ENCODE measurements at places on chromosomes 1 and 21. TPM values are rescaled to one million over a fixed set of nuclear protein-coding genes. Genes with fewer than 3 reads are reported as not detected.

GRCh38 chr21:43740497-43741156, 21.7 kb downstream of the PDXK start:
- peaks cover 41% of the 10 kb centered on the region for H3K36me3 ChIP-seq
- H3K4me3 ChIP-seq = no peak overlapping the region
- no peaks in the 10 kb centered on the region for H3K4me1 ChIP-seq
- DNase-seq = no peak

The MAP3K21 gene
- 0.18 TPM for total RNA-seq

DNA sequence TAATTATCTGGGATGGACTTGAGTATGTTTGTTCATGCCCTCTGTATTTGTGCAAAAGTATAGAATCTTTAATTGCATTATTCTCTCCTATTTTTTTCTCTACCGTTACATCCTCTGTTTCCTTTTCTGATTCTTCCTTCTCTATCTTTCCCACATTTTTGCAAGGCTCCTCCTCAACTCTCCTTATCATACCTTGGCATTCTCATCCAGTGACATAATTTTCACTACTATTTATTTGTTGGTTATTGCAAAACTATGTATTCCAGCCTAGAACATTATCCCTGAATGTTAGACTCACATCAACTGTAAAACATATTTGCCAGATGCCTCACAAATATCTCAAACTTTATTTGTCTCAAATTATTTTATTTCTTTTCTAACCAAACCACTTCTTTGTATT, 381.9 kb downstream of the COL11A1 start:
- H3K4me1 ChIP-seq = no peaks in the 10 kb centered on the region
- H3K27ac ChIP-seq = no peak overlapping the region
- no peaks in the 10 kb centered on the region for H3K36me3 ChIP-seq

DNA sequence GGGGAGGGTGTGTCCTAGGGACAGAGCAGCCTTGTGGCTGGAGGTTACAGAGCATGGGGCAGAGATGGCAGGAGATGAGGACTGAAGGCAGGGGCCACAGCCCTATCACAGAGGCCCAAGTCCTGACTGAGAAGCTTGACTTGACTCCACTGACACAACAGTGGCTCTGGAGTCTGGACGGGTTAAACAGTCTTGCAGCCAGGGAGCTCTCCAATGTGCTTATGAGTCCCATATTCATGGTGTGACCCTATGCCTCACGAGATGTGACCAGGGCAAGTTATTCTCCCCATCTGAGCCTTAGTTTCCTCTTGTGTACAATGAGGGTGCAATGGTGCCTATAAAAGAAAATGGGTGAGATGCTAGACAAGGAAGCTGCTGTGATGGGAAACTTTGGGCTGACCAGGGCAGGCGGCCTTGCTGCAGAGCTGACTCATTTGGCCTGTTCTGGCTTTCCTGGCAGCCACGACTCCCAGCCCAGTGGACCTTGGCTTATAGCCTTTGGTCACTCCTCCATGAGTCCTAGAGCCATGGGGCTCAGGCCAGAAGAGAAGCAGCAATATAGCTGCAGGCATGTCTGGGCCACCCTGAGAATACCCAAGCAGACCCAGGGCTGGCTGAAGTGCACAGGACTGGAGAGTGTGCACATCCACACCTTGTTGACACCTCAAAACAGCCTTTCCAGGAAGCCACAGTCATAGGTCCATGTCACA, 2.8 kb upstream of the TTC22 start:
- no peaks in the 10 kb centered on the region for H3K36me3 ChIP-seq
- peak; percentile 26 for DNase-seq
- no peak overlapping the region for H3K27ac ChIP-seq
- no peaks in the 10 kb centered on the region for H3K4me1 ChIP-seq
- H3K27me3 ChIP-seq = peaks cover 35% of the 10 kb centered on the region
- H3K4me3 ChIP-seq = no peak overlapping the region

- peak; percentile 60 for DNase-seq
- no peaks in the 10 kb centered on the region for H3K36me3 ChIP-seq
- peak overlapping the region; percentile 7 for H3K27ac ChIP-seq
- no peaks in the 10 kb centered on the region for H3K27me3 ChIP-seq
Measured at GRCh38 chr1:55284856-55285255, 69.7 kb upstream of the USP24 start.

- H3K27ac ChIP-seq = no peak overlapping the region
- no peaks in the 10 kb centered on the region for H3K27me3 ChIP-seq
- H3K4me3 ChIP-seq = no peak overlapping the region
- peak; percentile 37 for DNase-seq
- no peaks in the 10 kb centered on the region for H3K36me3 ChIP-seq
Measured at GRCh38 chr1:232579958-232580941, 49.7 kb downstream of the SIPA1L2 start.

The TRAF3IP3 gene
- total RNA-seq = not detected

The LIN28A gene
- not detected for total RNA-seq

The DIRAS3 gene
- 8.6 TPM for total RNA-seq

DNA sequence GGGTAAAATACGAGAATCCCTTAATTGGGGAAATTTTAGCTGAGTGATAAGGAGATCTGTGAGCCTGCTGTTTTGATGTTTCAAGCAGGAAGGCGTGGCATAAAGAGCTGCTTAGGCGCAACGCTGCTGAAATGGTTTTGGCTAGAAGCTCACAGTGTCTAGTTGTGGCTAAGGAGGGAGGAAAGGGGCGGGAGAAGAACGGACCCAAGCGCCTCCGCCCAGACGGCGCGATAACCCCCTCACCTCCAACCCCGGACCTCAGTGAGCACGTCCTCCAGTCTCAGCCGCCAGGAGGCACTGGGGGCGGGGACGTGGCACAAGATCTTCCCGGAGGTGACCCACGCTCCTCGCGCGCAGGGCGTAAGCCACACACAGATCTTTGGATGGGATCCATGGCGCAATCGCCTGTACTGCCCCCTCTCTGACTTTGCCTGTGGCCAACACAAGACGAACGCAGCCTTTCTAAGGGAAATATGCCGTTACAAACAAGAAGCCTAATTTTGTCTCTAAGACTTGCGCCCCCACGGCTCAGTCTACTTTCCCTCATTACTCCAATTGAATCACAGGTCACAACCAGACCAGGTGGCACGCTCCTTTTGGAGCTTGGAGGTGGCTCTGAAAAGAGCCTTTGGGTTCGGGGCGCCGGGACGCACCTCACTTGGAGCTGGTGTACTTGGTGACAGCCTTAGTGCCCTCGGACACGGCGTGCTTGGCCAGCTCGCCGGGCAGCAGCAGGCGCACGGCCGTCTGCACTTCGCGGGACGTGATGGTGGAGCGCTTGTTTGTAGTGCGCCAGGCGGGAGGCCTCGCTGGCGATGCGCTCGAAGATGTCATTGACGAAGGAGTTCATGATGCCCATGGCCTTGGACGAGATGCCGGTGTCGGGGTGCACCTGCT, 23.4 kb upstream of the RNF187 start:
- no peaks in the 10 kb centered on the region for H3K36me3 ChIP-seq
- peaks cover 19% of the 10 kb centered on the region for H3K27me3 ChIP-seq
- peaks cover 2% of the 10 kb centered on the region for H3K4me1 ChIP-seq

DNA sequence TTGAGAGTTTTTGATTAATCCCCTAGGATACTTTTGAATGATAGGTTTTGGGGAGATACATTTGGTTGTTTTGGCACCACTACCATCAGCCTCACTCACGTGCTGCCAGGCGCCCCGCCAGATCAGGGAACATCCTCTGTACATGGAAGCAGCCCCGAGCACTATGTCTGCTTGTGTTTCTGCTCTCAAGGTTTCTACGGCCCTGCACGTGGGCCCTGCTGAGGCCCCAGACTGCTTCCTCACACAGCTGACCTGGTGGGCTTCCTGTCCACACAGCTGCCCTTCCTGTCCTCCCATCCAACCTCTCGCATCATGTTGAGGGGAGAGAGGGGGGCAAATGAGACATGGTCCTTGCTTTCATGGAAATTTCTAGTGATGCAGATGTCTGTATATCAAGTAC, 20.0 kb downstream of the ADARB1 start:
- no peaks in the 10 kb centered on the region for H3K27me3 ChIP-seq
- peaks cover 16% of the 10 kb centered on the region for H3K4me1 ChIP-seq
- peaks cover 31% of the 10 kb centered on the region for H3K36me3 ChIP-seq

DNA sequence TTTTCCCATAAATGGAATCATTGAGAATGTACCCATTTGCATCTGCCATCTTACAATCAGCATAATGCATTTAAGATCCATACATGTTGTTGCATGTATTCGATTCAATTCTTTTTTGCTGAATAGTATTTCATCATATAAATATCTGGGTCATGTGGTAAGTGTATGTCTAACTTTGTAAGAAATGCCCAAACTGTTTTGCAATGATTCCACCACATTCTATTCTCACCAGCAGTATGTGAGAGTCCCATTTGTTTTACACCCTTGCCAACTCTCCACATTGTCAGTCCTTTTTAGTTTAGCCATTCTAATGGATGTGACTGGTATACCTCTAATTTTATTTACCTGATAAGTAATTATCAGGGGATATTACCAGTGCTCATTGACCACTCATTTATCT, 115.8 kb upstream of the PBX1 start:
- no peak for DNase-seq
- no peak overlapping the region for H3K27ac ChIP-seq
- no peaks in the 10 kb centered on the region for H3K4me1 ChIP-seq
- H3K4me3 ChIP-seq = no peak overlapping the region
- H3K27me3 ChIP-seq = no peaks in the 10 kb centered on the region
- no peaks in the 10 kb centered on the region for H3K36me3 ChIP-seq

DNA sequence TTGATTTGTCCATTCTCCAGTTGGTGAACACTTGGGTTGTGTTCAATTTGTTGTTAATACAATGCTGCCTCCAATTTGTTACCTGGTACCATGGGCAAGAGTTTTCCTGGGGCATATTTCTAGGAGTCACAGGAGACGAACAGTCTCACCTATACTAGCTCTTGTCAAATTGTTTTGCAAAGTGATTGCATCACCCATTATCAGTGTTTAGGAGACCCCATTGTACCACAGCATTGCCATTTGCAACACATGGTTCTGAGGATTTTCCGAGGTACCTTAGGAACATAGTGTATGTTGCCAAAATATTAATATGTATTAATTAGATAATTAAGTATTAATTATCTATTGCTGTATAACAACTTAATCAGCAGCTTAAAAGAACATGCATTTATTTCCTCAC, 97.8 kb downstream of the LPAR3 start:
- no peak overlapping the region for H3K27ac ChIP-seq
- no peaks in the 10 kb centered on the region for H3K36me3 ChIP-seq

All from IMR-90 (cell line).